Activated gamma-delta T cell (primary cell): ENCODE measurements at places on chromosomes 2 and 18.

- DNase-seq: peak; percentile 51
Observed at GRCh38 chr2:88016086-88016959, at the start of gene RNU2-63P. TSS of gene RNU2-63P (minus strand) at chr2:88016547.

- DNase-seq: no peak
Observed at GRCh38 chr2:156156580-156156979, 175.9 kb downstream of the NR4A2 start.

DNA sequence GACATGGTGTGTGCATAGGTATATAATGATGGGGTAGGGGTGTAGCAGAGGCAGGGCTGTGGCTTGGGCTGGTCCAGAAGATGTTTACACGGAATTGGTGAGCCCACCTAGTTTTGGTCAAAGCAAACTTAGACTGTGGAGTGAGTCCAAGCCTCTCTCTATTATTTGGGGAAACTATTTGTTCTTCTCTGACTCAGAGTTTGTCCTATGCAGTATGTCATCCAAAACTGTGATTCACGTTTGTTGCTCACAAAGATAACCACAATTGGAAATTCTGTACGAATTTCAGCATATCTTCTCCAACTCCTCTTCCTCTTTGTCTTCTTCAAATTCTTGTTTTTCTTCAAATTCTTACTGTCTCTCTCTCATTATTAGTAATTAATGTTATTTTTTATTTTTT is 292.9 kb downstream of the XIRP2 start:
- DNase-seq: no peak

- DNase-seq: no peak
Observed at GRCh38 chr2:15825276-15825980, 114.9 kb upstream of the MYCN start.

DNA sequence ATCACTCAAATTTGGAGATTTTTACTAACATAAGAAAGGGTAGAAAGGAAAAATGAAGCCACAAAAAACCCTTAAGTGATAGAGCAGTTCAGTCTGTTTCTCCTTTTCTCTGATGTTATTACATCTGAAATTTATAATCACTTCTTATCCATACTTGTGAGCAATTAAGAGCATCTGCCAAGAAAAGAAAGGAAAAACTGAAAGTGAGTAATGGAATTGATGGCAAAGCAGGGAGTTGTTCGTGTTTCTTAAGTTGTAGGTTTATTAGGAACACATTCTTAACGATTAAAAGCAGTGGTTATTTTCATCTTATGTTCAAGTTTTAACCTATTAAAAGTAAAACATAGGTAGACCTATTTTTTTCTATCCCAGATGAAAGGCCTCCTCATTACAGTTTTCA is 277.7 kb downstream of the RND3 start:
- no peak for DNase-seq

- DNase-seq: no peak
Observed at GRCh38 chr2:72757177-72757775, 68.6 kb downstream of the EXOC6B start.

DNA sequence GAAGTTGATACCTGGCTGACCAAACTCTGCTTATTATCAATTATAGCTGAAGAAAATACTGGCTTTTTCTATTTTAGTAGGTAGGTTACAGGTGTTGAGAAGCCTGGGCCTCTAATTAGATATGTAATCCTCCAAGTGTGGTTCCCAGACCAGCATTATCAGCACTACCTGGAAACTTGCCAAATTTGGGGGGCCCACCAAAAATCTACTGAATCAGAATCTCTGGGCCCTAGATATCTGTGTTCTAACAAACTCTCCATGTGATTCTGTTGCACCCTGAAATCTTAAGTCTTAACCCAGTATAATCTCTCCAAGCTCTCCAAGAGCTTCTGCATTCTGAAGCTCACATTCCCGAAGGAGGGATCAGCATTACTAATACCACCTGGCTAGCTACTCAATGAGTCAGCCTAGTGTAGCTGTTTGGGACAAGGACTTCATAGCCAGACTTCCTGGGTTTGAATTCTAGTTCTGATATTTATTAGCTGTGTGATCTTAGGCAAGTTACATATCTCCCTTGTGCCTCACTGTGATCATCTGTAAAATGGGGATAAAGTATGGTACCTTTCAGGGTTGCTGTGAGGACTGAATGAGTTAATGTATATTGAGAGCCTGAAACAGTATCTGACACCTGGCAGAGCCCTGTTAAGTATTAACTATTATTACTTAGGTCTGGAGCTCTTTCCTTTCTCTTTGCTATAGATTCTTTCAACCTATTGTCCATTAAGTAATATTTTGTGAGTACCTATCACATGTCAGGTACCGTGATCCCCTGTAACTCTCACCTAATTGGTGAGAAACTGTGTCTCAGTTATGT is 94.1 kb upstream of the CD302 start:
- DNase-seq: no peak

DNA sequence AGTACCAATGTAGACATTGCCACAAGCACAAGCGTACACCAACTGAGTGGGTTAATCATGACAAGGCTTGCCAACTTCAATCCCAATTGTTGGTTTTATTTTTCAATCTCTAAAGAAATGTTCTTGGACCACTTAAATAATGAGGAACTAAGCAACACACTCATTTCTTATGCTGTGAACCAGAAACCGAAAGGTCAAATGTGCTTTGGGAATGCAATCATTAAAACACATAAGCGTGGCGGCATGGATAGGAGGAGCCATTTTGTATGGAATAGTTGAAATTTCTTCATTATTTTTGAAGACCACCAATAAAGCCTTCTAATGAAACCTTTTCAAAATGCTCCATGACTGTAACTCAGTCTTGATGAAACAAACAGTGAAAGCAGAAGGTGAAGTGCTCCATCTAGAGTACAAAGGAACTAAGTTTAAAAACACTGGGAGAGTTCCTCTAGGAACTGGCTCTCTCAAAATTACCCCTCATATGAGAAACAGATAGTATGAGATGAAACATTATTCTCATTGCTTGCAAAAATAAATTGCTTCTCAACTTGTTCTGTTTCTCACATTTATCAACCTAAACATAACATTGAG is 113.2 kb upstream of the CHST9 start:
- DNase-seq: no peak

GRCh38 chr2:58950795-58951462 is 709.8 kb upstream of the FANCL start:
- no peak for DNase-seq

- DNase-seq: no peak
Observed at GRCh38 chr18:70659036-70659925, 370.4 kb downstream of the SOCS6 start.

DNA sequence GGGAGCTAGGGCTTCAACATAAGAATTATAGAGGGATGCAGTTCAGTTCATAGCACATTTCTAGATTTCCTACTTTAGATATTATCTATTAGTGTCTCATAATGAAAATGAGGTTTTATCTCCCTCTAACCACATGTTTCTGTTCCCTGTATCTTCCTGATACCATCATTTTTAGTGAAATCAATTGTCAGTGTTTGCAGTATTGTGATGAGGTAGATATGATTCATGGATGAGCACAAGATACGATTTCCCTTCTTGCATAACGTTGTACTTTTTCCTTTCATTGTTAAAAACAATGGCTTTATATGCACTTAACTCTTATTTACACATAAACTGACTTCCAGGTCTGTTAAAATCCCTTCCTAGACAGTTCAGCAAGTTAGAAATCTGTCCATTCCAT is 211.4 kb downstream of the ZBTB7C start:
- no peak for DNase-seq

- DNase-seq: no peak
Observed at GRCh38 chr2:231541645-231542044, 11.4 kb upstream of the NMUR1 start.

DNA sequence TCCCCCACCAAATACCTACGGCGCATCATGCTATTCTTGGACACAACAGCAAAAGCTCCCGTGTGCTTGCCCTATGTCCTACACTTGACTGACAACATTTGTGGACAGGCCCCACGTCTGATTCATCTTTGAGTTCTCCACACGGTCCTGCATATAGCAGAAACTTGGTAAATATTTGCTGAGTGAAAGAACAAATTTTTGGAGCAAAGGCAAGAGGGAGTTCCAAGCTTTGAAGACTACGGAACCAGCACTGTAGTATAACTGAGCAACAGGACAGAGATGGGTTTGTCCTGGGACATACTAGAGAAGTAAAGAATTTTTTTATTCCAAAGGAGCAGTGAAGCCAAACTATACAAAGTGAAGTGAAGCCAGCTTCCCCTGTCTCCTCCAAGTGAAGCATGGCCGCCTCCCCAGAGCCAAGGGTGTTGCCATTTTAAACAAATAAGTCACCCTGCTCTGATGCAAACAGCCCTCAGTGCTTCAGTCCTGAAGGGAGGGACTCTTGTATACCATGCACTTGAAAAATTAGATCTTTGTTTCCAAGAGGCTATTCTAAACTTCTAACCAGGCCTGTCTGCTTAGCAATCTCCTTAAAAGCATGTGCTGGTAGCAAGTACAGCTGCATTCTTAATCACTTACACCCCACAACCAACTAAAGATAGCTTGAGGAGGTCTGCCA is 35.9 kb downstream of the SPRED2 start:
- no peak for DNase-seq

GRCh38 chr2:174059884-174060244 is 94.7 kb upstream of the SP3 start:
- no peak for DNase-seq

- no peak for DNase-seq
Observed at GRCh38 chr2:43269074-43269572, 42.7 kb upstream of the ZFP36L2 start.

GRCh38 chr2:62586981-62587380 is 81.0 kb upstream of the TMEM17 start:
- DNase-seq: no peak

DNA sequence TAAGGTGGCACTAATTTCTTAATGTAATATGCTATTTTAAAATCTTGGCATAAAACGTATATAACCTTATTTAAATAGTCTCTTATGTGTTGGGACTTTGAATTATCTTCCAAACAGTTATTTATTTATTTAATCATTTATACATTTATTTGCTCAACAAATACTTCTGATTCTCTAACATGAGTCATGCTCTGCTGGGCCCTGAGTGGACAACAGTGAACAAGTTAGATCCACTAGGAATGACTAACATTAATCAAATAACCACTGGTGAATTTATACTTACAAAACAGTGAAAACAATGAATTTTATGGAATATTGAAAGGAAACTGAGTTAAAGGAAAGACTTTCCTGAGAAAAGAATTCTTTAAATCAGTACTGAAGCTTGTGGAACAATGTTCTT is 1257.2 kb upstream of the CHAC2 start:
- no peak for DNase-seq

DNA sequence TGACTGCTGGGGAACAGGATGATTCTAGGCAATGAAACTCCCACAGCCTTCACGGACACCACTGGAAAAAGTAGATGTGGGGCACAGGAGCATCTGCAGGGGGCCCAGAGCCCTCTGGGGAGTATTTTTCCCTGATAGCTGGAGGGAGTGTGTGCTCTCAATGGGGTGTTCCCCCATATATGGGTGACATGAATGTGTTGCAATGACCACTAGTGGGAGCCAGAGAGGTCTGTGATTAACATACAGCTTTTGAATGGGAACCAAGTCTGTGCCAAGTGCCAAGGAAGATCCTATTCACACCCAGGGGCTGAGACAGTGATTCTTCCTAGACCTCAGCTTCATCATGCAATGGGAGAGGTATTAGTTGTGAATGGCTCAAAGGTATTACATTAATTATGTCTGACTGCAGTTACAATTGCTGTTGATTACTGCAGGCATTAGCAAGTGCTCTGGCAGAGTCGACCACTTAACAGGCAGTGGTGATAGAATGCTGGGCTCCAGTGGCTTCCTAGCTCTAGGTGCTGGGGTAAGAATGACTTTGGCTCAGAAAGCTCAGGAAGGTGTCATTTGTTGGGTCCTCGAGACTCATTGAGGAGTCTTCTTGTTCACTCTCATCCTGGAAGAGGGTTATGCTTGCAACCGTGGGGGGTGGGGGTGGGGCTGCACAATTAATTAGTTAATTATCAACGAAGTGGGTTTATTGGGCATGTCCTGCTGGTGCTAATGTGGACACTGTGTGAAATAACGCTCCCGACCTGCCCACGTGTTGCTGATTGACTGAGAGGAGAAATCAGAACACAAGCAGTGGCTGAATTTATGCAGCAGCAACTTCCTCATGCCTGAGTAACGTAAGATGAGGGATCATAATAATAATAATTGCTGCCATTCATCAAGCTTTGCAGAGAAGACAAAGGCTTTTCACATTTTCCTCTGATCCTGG is 194.1 kb downstream of the CLIP4 start:
- no peak for DNase-seq

DNA sequence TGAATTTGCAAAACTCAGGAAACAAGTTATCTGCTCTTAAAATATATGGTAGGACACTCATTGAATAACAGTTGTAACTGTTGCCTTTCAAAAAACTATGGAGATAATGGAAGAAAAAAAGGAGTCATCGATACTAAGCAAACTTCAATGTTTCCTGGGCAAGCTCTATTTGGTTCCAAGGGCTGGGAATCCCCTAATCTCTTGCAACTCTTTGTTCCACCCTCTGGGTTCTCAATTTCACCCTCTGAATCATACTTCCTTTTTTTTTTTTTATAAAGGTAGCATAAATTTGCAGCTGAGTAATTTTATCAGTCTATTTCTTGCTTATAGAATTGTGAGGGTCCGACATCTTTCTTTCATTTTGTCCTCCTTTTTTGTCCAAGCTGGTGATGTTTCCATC is 36.7 kb downstream of the SLC9A4 start:
- no peak for DNase-seq
